ENCODE measurements at places on chromosomes 6 and 20. TPM values are rescaled to one million over a fixed set of nuclear protein-coding genes. Genes with fewer than 3 reads are reported as not detected.
A peak's percentile ranks its signal among the peaks of the same experiment; 100 is the strongest.

Gene ZC3H12D
- total RNA-seq: not detected

GRCh38 chr6:152642578-152643375 lies 5.6 kb upstream of the SYNE1 start:
- peak; percentile 65 for DNase-seq

DNA sequence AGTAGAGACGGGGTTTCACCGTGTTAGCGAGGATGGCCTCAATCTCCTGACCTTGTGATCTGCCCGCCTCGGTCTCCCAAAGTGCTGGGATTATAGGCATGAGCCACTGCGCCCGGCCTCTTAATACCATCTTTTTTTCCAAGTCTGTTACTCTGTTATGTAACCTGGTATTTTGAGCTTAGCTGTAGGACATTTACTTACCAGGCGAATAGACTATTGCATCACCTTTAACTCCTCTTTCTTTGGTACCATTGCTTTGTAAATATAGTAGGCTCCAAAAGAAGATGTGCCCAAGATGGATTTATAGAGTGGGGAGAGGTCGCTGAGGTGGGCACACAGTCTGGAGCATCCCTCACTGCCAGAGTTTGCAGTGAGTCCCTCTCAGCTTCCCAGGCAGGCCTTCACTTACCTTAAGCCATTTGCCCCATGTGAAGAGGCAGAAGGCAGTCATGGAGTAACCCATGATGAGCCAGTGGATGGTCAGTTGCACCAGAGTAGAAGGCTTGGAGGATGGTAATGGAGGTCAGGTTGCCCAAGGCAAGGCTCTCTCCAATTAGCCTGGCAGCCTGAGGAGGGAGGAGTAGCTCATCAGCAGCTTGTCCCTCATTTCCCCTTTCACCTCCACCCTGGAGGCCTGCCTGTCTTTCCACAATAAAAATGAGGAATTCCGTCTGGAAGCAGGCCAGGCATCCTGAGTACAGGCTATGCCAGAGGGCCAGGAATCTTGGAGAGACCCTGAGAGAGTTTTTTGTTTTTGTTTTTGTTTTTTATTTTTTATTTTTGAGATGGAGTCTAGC lies 9.7 kb downstream of the TIAM2 start:
- DNase-seq: no peak

DNA sequence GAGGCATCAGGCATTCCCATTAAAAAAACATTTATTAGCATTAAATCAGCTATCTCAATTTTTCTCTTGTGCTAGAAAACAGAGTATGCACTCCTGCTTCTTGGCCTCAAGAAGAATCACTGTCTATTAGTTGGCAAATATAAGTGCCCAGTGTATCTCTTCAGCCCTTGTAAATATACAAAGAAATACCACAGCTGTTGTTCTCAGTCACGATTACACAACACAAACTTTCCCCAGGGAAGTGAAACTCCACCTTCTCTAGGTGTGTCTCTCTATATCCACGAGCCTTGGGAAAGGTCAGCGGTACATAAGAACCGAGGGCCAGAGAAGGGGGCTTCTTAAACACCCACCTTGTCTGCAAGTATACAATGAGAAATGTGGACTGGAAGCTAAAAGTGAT lies 194.7 kb downstream of the PKHD1 start:
- no peak for DNase-seq

Gene MYCT1
- 2.9 TPM for total RNA-seq

- peak; percentile 51 for DNase-seq
Observed at GRCh38 chr6:130364224-130364780, 1.5 kb upstream of the TMEM200A start.

DNA sequence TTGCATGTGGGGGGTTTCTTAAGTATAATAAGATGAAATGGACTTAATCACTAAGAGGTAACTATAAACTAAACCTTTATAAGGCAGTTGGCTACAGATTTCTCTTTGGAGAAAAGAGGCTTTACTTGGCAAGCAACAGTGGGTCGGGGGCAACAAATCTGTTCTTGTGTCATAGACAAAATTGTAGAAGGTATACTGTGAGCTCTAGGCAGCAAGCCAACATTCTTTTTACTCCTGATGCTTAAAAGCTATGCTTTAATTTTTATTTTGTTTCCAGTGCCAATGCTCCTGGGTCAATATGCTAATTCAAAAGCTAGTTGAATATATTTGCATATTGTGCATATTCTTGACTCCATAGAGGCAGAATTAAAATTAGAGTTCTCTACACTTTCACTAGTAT lies 495.4 kb downstream of the BTBD3 start:
- DNase-seq: no peak

GRCh38 chr6:138421089-138421488 lies 17.1 kb downstream of the HEBP2 start:
- no peak for DNase-seq

- no peak for DNase-seq
Observed at GRCh38 chr6:107489636-107490565, at the start of gene SOBP. SOBP (plus strand) TSS chr6:107490117; CDS start chr6:107490617, 500 bp downstream.

Gene GGTLC1
- total RNA-seq: not detected

DNA sequence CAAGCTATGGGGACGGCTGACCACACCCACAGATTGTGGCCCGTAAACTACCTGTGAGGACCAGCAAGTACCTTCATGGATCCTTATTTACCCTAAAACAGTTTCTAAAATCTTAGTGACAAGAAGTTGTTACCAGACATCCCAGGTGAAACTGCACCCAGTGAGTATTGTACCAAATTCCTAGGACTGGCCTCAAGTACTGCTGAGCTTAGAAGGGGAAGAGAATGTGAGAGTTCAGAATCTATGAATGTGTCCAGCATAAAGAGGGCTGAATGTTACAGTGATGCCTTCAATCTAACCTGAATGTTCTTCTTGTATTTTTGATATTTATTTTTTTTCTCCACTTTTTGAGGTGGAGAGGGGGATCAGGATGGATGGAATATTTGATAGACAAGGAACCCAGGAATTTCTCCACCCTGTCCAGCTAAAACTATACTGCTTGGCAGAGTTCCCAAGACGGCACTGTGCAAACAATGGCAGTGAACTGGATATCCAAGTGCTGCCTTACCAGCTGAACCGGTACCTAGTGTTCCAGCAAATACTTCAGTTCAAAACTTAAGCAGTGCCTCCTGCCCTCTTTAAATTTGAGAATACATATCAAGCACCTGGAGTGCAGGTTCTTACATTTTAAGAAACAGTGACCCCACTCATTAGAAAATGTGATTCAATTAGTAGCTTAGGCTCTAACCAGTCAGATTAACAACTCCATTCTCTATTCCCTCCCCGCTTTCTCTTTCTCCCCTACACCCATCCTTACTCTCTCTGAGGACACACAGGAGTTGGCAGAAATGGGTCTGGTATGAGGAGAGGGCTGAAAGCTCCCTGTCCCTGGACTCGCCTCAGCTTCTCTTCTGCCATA lies 427.3 kb upstream of the FLRT3 start:
- no peak for DNase-seq

Gene NRSN1
- total RNA-seq: not detected

Gene E2F3
- total RNA-seq: 8.1 TPM

DNA sequence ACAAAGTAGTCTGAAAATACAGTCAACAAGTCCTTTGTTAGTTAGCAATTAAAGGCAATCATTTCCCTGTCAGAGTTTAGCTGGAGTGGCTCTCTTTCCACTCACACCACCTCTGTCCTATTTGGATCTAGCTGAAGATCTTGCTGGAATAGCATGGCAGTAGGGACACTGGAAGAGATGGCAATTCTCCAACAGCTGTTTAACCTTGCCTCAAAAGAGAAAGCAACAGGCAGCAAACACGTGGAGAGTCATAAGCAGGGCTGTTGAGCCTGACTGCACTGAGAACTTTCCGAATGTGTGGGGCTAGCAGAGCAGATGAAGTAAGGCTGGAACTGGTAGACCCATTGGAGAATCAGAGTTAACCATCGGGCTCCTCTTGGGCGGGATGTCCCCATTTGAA lies 38.0 kb upstream of the PRSS35 start:
- DNase-seq: no peak

DNA sequence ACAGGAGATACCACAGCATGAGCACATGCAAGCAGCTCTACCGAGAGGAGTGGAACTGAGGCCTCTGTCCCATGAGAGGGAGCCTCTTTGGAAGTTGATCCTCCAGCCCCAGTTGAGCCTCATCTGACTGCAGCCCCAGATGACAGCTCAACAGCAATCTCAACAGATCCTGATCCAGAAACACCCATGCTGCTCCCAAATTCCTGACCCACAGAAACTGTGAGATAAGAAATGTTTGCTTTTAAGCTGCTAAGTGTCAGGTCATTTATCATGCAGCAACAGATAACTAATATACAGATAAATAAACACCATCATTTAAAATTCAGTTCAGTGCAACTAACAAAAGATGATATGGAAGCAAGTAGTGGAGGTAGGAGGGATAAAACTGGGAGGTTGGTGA lies 4.8 kb upstream of the ARFGEF2 start:
- DNase-seq: no peak

DNA sequence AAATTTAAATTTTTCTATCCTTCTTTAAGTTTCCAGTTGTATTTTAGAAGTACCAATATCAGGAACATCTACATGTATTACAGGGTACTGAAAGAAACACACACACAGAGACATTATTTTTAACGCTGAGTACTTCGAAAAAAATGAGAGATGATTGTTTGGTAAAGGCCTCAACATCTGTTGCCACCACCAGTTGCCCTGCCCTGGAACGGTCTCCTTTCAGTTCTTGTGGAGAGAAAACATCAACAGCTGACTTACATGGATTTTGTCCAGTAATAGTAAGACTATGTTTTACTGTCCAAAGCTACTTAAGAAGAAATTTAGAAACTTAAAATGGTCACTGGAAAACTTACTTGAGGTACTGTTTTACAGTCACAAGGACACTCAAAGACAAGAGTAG lies 16.7 kb downstream of the HMGCLL1 start:
- DNase-seq: no peak

Gene RNF39
- not detected for total RNA-seq

Gene ZBTB12
- total RNA-seq: 1.3 TPM

DNA sequence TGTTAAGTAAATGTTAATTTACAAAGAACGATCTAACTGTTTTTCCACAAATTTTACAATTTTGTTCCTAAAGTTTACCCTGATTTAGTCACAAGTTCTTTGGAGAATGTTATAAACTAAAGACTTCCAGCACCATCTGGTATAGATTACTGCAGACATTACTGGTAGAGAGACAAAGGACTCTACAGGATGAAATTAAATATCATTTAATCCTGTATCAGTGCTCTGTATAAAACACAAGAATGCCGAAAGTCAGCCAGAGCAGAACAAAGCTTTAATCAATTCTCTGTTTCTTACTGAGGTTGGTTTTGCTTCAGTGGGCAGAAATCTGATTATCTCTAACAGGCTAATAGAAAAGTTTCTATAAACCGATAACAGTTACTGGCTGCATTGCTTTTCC lies 763.6 kb downstream of the TENT5A start:
- DNase-seq: no peak

GRCh38 chr6:65566117-65566516 lies 140.9 kb downstream of the EYS start:
- no peak for DNase-seq

Gene ACSS1
- total RNA-seq: 0.10 TPM

Gene BPIFB1
- not detected for total RNA-seq

DNA sequence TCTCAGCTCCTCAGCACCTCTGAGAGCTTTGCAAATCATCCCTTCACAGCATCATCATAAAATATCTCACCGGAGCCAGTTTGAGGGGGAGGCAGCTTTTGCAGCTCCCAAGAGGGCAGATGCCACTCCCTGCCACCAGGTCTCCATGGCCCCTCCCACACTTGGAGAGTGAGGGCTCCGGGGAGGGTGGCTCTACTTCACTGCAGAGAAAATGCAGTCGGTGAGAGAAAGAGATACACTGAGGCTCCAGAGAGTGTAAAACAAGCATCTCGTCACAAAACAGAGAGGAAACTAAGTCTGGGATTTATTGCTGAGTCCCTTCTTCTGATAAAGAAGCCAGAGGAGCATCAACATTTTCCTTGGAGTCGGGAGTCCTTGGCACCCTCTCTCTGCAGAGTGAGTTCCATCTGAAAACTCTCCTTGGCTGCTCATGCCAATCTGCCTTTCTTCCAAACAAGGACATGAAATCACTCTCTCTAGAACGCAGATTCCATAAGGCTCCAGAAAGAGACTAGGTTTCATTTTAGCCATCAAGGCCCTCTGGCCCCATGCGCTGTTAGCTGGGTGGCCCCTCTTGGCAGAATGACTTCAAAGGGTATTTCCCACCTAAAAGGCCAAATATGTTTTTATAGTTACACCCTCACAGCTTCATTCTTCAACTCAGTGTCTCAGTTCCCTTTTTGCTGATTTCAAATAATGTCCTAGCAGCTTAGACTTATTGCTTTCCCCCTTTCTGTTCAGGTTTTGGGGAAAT lies 70.6 kb upstream of the F13A1 start:
- no peak for DNase-seq

DNA sequence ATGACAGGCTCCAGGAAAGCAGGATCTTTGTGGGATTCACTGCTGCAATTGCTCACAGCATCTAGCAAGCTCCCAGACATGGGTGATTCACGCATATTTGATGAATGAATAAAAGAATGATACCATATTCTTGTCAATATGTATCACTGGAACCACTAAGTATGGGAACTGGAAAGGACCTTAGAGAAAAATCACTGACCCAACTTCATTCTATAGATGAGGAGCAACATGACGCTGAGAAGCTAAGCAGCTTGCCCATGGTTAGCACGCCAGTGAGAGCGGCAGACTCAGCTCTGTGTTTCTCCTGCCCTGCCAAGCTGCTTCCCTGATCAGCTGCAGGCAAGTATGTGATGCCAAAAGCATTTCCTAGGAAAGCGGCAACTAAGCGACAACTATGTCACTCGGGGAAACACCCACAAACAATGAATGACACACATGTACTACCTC lies 66.8 kb downstream of the PPP1R3G start:
- DNase-seq: peak; percentile 41

All from A172 (cell line).